CD4-positive, alpha-beta T cell treated with Interleukin-12 subunit alpha and Interleukin-12 subunit beta, for 1 hour (primary cell): ENCODE measurements at places on chromosomes 1 and 21.

GRCh38 chr1:91714867-91715381 lies 171.0 kb downstream of the TGFBR3 start:
- DNase-seq, result no peak

DNA sequence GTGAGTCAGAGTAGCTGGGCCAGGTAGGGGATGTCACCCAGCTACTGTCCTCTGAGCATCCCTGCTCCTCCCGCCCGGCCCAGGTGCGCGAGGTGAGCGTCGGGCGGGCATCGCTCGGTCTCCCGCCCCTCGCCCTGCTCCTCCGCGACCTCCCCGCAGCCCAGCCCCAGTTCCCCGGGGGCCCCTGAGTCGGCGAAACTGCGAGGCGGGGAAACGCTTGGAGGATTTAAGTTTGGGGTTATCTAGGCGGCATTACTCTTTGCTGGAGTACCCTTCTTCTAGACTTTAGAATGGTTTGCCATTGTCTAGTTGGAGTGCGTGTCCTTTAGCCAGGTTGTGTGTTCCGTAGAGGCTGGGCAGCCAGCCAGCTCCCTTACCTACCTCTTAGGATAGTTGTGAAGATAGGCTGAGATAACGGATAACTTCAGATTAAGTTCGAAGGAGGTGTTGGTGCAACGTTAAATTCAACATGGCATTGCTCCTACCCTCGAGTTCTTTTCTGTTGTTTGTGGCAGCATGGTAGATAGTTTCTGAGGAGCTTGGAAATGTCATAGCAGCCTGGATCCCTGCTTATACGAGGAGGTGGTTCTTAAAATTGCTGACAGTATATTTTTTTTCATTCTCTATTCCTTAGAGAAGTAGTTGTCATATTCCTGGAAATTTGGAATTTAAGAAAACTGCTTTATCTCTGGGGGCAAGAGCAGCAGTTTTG lies 697 bp downstream of the AGO3 start:
- no peak for DNase-seq

DNA sequence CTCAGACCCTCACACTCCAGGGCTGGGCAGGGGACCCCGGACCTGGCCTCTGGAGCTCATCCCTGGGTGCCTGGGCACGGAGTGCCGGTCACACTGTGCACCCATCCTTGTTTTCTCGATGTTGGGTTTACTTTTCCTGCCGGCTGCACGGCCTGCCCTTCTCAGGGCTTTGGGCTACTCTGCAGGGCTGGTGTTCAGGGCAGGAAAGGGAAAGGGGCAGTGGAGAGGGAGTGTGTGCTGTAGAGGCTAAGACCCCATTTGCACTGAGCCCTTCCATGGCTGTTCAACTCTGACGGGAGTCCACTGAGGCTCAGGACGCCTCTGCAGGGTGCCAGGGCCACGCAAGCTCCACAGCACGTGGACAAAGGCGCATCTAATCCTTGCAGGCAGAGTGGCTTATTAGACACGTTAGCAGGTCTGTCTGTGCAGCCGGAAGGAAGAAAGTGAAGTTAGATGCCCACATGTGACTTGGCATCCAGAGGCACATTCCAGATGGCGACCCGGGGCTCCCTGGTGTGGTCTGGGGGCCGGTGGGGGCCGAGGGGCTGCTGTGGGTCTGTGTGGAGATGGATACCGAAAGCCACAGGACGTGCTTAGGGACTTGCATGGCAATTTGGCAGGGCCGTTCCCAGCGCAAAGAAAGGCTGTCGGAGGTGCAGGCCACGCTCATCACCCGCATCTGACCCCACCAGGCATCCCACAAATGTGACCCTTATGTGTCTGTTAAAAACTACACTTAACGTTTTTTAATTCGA lies 33.6 kb downstream of the COL18A1 start:
- DNase-seq, result no peak

GRCh38 chr1:19066248-19066873 lies 109.9 kb upstream of the IFFO2 start:
- DNase-seq, result no peak

GRCh38 chr1:10121688-10122087 lies 88.7 kb upstream of the KIF1B start:
- no peak for DNase-seq

GRCh38 chr1:40684669-40685068 lies 6.8 kb upstream of the NFYC start:
- DNase-seq, result no peak

GRCh38 chr21:44708213-44708865 lies 3.0 kb downstream of the TSPEAR start:
- no peak for DNase-seq

DNA sequence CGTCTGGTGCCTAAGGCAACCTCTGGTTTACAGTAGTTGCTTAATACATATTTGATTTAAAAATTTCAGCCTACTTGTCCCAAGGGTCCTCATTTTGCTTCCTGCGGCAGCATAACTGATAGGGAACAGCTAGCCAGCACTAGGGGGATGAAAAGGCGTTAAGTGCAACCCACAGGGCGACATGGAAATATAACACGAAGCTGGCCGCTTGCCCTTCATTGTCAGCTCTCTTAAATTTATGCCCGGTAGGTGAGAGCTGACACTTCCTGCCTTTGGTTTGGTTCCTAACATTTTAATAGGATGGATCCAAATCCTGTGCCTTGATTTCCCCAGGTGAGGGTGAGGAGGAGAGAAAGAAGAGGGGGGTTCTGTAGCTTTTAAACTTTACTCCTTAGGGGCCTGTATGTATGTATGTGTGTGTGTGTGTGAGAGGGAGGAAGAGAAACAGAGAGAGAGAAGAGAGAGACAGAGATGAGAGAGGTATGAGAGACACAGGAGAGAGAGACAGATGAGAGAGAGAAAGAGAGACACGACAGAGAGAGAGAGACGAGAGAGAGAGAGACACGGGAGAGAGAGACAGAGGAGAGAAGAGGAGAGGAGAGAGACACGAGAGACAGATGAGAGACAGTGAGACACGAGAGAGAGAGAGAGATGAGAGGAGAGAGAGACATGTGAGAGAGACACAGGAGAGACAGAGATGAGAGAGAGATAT lies 938 bp upstream of the ACTN2 start:
- DNase-seq, result no peak
